ENCODE measurements at places on chromosomes 3 and 15.

DNA sequence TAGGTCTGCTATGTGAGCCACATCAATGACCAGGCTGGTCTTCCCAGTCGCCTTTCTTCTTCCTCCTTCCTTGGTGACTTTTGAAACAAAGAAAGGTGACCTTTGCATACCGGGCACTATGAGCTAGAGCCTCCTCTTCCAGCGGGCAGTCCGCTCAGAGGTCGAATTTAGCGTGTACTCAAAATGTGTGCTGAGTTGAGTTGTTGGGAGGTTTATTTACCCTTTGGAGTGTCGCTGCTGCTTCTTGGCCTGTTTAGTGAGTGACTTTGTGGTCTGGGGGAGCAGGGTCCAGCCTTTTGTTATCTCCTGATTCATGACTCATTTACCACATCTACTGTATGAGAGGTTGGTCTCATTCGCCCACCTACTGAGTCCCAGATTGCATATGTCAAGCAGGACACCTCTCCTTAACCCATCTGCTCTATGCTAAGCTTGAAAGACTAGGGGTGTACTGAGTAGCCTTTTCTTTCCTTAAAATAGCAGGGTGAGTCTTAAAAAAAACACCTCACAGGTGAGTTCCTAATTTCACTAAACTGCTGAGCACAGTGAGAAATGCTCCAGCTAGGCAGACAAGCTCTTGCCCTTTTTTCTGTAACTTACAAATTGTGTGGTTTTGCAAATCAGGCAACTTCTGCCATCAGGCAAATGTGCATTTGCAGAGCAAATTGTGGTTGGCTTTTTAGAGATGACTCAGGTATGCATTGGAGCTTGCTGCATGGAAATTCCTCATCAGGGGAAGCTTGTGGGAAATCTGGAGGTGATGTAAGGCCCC, 3.2 kb upstream of the SIAH2 start:
- H3K27ac ChIP-seq, result no peak overlapping the region
- peaks cover 30% of the 10 kb centered on the region for H3K4me1 ChIP-seq
- H3K36me3 ChIP-seq, result no peaks in the 10 kb centered on the region
- DNase-seq, result no peak
- no peaks in the 10 kb centered on the region for H3K27me3 ChIP-seq

- no peak for DNase-seq
- H3K36me3 ChIP-seq, result peaks cover 4% of the 10 kb centered on the region
- H3K27me3 ChIP-seq, result no peaks in the 10 kb centered on the region
- no peak overlapping the region for H3K27ac ChIP-seq
Observed at GRCh38 chr3:188383748-188384147, 229.8 kb downstream of the LPP start.

GRCh38 chr15:47514200-47514652, 203.1 kb upstream of the SEMA6D start:
- H3K4me1 ChIP-seq, result no peaks in the 10 kb centered on the region
- H3K4me3 ChIP-seq, result no peak overlapping the region
- DNase-seq, result no peak
- no peaks in the 10 kb centered on the region for H3K27me3 ChIP-seq

DNA sequence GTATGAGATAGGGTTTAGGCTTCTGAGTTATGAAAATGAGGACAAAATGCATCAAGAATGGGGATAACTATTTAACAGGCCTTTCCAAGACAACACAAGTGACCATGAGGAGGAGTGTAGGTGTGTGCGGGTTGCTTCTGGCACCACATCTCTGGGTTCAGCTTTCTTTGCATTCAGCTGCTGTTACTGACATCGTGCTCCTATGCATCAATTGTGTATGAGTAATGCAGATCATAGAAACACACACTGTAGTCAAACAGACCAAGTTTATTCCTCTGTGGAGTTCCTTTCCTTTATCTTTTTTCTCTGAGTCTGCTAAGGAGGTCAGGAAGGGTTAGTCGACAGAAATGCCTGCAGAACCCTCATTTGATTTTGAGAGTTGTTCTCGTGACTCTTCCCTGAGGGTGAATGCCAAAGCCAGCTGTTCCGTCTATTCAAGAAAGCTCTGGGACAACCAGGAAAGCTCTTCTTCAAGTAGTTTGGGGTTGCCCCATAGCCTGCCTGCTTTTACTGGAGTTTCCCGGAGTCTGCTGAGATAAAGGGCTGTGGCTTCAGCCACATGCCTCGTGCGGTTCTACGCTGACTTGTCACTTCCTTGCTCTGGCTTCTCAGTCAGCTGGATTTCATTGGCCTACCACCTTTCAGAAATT, 136.7 kb upstream of the TLE3 start:
- no peak overlapping the region for H3K27ac ChIP-seq
- no peak for DNase-seq
- peaks cover 21% of the 10 kb centered on the region for H3K27me3 ChIP-seq
- H3K4me1 ChIP-seq, result peaks cover 7% of the 10 kb centered on the region
- H3K36me3 ChIP-seq, result peaks cover 8% of the 10 kb centered on the region
- H3K4me3 ChIP-seq, result no peak overlapping the region

GRCh38 chr3:35677797-35678196, 38.5 kb downstream of the ARPP21 start:
- no peak overlapping the region for H3K4me3 ChIP-seq
- peaks cover 47% of the 10 kb centered on the region for H3K27me3 ChIP-seq

DNA sequence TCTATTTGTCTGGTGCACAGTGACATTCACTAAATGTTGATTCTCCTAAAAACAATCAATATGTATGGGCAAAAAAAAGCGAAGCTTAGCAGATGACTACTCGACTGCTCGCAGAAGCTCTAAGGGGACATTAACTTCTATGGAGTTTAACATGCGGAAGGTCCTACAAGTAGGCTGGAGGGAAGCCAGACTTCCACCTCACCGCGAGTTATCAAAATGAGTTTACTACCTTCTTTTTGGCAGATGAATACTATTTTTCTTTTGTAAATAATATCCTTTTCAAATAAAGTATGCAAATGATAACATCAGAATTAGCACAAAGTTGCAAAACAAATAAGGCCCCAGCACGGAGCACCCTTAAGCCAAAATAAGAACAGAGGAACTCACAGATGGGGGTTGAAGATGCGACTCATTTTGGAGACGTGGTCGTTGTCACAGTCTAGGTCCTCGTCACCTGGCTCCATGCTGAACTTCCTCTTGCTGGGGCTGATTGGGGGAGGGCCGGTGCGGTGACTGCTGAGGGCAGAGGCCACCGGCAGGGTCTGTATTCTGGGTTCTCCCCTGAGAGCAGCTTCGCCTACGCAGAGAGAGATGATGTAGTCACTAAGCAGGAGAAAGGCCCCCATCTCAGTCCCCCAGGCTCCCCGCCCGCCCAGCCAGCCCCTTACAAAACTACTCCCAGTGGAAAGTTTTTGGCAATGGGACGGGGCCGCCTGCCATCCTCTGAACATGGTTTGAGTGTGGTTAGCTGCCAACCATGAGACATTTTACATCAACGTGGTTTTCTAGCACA, 42.1 kb downstream of the VGLL4 start:
- DNase-seq, result no peak
- no peaks in the 10 kb centered on the region for H3K27me3 ChIP-seq
- peaks cover 26% of the 10 kb centered on the region for H3K36me3 ChIP-seq
- peak overlapping the region; percentile 100 for H3K27ac ChIP-seq
- peaks cover 90% of the 10 kb centered on the region for H3K4me1 ChIP-seq
- H3K4me3 ChIP-seq, result peak overlapping the region; percentile 44

DNA sequence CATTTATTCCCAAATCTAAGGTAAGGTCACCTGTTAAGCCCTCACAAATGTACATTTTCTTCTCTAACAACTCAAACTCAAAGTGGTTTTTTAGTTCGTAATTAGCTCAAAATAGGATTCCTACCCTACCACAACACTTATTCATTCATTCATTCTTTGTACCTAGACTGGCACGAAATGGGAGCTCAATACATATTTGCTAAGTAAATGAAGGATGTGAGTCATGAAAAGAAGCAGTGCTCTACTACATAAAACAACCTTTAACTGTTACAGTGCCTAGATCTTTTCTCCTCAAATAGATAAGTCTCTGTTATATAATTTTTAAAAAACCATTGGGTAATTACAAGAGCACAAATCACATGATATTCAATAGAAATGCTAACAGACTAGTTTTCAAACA, 13.1 kb downstream of the RSL24D1 start:
- no peak overlapping the region for H3K27ac ChIP-seq
- no peak for DNase-seq
- H3K4me1 ChIP-seq, result peaks cover 19% of the 10 kb centered on the region
- no peaks in the 10 kb centered on the region for H3K27me3 ChIP-seq
- peaks cover 34% of the 10 kb centered on the region for H3K36me3 ChIP-seq

GRCh38 chr3:13504161-13504831, 24.2 kb downstream of the HDAC11 start:
- no peaks in the 10 kb centered on the region for H3K27me3 ChIP-seq
- H3K4me3 ChIP-seq, result no peak overlapping the region
- H3K36me3 ChIP-seq, result peaks cover 2% of the 10 kb centered on the region
- H3K4me1 ChIP-seq, result peaks cover 34% of the 10 kb centered on the region

- H3K4me3 ChIP-seq, result no peak overlapping the region
- H3K27ac ChIP-seq, result no peak overlapping the region
- H3K27me3 ChIP-seq, result no peaks in the 10 kb centered on the region
- no peak for DNase-seq
Observed at GRCh38 chr3:157423337-157423736, 13.3 kb upstream of the PTX3 start.

- H3K36me3 ChIP-seq, result peaks cover 2% of the 10 kb centered on the region
- DNase-seq, result no peak
- H3K27me3 ChIP-seq, result no peaks in the 10 kb centered on the region
- H3K4me1 ChIP-seq, result peaks cover 11% of the 10 kb centered on the region
- H3K27ac ChIP-seq, result no peak overlapping the region
- H3K4me3 ChIP-seq, result no peak overlapping the region
Observed at GRCh38 chr3:123590685-123591450, 6.0 kb upstream of the HACD2 start.

DNA sequence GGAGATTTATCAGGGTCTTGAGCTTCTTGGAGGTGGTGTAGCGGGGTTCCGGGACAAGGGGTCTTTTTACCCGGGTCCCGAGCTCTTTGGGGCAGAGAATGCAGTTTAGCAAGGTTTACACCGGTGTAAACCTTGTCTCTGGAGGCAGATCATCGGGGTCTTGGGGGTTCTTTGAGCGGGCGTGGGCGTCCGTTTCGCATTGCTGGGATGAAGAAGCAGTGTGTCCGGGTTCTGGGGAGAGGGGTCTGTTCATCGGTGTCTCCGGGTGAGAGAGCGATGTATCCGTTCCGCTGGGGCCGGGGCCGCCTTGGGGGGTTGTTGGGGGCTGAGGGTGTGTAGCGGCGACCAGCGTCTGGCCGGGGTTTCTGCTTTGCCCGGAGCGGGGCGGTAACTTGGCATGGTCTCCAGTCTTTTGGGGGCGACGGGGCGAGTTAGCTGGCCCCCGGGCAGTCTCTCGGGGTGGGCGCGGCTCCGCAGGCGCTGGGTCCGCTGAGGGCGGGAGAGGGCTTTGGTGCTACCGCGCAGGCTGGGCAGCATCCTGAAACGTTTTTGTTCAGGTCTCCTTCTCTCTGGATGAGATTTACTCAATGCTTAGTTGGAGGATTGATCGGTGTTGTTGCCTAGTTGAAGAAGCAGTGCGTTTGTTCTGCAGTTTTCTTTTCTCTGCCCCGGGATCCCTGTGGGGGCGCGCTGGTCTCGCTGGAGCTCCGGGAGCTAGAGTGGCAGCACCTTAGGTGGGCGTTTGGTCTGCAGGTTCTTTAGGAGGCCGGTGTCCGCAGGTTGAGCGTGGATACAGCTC, 843 bp downstream of the GLCE start:
- DNase-seq, result peak; percentile 80
- H3K4me1 ChIP-seq, result peaks cover 11% of the 10 kb centered on the region
- H3K27ac ChIP-seq, result peak overlapping the region; percentile 85
- no peaks in the 10 kb centered on the region for H3K36me3 ChIP-seq
- H3K27me3 ChIP-seq, result no peaks in the 10 kb centered on the region
- peak overlapping the region; percentile 97 for H3K4me3 ChIP-seq

DNA sequence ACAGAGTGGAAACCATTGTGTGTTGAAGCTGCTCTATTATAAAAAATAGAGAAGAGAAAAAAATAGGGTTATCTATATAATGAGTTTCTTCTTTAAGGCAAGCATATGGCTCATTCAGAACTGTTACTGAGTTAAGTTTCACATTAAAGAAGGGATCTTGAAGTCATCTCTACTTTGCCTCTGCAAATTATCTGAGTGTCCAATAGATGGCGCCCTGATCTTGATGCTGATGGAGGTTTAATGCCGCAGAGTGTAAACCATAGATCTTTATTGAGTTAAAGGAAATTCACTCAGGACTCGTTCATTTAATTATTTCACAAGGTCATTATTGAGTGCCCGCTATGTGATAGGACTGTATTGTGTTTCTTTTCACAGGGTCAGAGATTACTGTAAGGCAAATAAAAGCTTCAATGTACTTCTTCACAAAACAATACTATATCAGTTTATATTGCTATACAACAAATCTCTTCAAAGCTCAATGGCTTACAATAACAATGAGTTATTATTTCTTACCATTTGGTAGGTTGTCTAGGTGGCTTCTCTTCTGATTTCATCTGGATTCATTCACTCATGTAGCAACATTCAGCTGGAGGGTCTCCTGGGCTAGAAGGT, 171.4 kb downstream of the NSUN3 start:
- no peak overlapping the region for H3K4me3 ChIP-seq
- no peaks in the 10 kb centered on the region for H3K4me1 ChIP-seq
- DNase-seq, result no peak

DNA sequence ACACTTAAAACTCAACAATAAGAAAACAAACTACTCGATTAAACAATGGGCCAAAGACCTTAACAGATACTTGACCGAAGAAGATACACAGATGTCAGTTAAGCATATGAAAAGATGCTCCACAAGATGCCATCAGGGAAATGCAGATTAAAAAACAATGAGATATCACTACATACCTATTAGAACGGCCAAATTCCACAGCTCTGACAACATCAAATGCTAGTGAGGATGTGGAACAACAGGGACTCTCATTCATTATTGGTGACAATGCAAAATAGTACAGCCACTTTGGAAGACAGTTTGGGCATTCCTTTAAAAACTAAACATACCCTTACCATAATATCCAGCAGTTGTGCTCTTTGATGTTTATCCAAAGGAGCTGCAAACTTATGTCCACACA, 59.1 kb upstream of the UBE3A start:
- H3K4me1 ChIP-seq, result no peaks in the 10 kb centered on the region
- H3K36me3 ChIP-seq, result no peaks in the 10 kb centered on the region
- no peak overlapping the region for H3K4me3 ChIP-seq
- no peak overlapping the region for H3K27ac ChIP-seq
- no peak for DNase-seq

GRCh38 chr3:42680806-42681205, 4.5 kb upstream of the KLHL40 start:
- H3K27ac ChIP-seq, result no peak overlapping the region
- H3K27me3 ChIP-seq, result peaks cover 6% of the 10 kb centered on the region
- peaks cover 18% of the 10 kb centered on the region for H3K4me1 ChIP-seq
- H3K4me3 ChIP-seq, result no peak overlapping the region

GRCh38 chr3:155232605-155233004, 60.9 kb downstream of the STRIT1 start:
- peaks cover 25% of the 10 kb centered on the region for H3K4me1 ChIP-seq
- no peaks in the 10 kb centered on the region for H3K27me3 ChIP-seq
- peaks cover 1% of the 10 kb centered on the region for H3K36me3 ChIP-seq
- no peak overlapping the region for H3K4me3 ChIP-seq
- DNase-seq, result no peak
- peak overlapping the region; percentile 88 for H3K27ac ChIP-seq

All from chondrocyte (in vitro differentiated cells).